Activated naive CD4-positive, alpha-beta T cell treated with Interleukin-2 at 50 U/mL for 16 hours (primary cell): ENCODE measurements at places on chromosomes 6 and 20.

- no peak for DNase-seq
These were observed 1.7 kb downstream of the PREX1 start for GRCh38 chr20:48826069-48826468.

DNA sequence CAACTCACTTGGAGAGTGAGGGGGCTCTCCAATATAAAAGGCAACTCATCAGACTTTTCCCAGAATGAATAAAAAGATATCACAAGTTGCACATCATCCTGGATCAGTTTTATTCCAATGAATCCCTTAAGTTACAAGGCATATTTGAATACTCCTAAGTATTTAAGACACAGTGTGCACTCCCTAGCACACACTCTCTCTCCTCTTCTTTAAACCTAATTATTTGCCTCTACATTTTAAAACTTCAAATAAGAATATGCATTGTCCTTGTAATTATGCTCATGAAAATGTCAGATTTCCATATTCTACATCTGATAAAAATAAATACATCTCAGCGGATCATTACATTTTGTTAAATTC, 273.6 kb downstream of the ADGB start:
- no peak for DNase-seq

GRCh38 chr6:165774903-165775601, 112.0 kb upstream of the PDE10A start:
- no peak for DNase-seq

DNA sequence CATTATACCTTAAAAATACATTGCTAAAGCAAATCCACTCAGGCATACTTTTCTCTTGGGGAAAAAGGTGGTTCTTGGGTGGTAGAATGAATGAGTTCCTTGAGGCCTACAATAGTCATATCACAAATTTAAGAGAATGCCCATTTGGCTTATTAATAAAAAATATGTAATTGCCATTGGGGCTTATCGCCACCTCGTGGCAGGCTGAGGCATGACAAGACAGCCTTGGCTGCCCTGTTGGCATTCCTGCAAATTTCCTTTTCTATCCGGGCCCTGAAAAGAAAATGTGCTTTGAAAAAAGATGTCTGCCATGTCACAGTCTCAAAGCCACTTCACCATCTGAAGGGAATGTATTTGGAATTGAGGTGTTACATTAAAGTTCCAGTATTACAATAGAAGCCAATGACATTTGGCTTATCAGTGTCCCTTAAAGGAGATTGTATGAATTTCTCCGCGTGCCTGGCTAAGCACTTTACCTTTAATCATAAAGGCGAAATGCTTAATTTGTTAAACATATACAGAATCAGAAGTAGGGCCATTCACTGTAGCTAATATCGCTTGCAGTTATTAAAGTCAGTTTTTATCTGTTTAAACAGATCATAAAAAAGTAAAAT, 188.3 kb upstream of the ZFP64 start:
- peak; percentile 40 for DNase-seq

GRCh38 chr20:48777005-48777404, 50.8 kb downstream of the PREX1 start:
- no peak for DNase-seq

DNA sequence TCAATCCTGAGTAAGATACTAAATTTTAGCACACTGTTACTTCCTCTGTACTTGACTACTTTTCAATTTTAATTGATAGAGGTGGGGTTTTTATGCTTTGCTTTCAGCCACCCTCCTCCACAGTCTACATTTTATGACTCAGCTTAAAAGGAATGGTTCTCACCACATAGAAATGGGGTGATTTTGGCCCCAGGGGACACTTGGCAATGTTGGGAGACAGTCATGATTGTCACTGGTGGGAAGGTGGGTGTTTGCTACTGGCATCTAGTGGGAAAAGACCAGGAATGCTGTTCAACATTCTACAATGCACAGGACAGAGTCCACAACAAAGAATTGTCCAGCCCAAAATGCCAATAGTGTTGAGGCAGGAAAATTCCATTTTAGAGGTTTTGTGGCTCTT, 71.3 kb downstream of the PCSK2 start:
- no peak for DNase-seq

DNA sequence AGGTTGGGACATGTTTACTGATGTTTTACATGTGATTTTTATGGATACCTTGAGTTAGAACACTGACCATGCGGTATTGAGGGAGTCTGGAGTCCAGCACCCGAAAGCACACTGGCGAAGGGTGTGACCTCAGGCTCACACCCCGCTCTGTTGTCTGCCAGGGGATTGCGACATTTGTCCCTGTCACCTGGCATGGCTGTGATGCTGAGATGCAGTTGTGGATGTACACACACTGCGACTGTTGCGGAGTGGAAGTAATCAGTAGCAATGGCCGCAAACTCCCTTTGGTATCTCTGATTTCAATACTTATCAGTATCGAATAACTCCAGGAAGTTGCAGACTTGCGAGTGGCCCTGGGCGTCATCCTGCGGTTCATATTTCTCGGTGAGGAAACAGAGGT, 43.2 kb downstream of the CDH4 start:
- no peak for DNase-seq

GRCh38 chr6:10730254-10730653, 7.4 kb downstream of the TMEM14C start:
- DNase-seq, result no peak

DNA sequence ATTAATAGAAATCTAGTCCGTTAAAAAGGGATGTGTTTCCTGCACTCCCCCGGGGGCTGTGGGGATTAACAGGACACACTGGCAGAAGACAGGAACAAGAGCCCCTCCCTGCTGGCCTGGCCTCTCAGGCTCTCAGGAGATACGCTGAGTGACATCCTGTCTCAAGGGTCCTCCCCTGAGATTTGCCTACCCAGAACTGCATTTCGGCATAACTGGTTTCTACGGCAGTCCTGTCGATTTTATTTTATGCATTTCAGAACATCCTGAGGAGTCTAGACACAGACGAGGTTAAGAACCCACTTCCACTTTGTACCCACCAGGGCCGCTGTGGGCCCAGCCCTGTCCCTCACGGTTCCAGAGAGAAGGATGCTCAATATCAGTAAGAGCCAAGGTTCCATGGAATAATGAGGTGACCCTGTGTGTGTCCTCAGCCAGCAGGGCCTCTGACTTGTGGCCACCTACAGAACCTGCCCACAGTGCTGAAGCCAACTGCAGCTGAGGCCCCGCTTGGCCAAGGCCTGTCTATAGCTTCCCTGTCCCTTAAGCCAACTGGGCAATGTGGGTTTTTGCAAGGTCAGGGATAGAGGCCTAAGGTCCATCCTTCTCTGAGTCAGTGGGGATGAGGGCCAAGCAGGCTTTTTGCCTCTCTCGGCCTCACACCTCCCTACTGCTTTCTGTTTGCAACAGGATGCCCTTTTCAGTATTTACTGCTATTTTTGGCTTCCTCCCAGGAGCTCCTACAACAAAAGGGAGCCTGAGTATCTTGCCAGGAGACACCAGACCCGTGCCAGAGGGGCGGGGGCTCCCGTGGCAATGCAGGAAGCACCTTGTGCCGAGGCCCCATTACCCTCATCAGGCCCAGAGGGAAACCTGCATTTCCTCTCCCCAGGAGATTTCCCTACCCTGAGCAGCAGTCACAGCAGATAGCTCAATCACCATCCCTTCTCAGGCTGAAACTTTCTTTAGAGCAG, 14.7 kb downstream of the UQCC2 start:
- DNase-seq, result no peak
